ENCODE measurements at places on chromosomes 13 and 19. TPM values are rescaled to one million over a fixed set of nuclear protein-coding genes. Genes with fewer than 3 reads are reported as not detected.

GRCh38 chr19:48926909-48927308, 6.6 kb upstream of the DHDH start:
- peak; percentile 96 for DNase-seq

DNA sequence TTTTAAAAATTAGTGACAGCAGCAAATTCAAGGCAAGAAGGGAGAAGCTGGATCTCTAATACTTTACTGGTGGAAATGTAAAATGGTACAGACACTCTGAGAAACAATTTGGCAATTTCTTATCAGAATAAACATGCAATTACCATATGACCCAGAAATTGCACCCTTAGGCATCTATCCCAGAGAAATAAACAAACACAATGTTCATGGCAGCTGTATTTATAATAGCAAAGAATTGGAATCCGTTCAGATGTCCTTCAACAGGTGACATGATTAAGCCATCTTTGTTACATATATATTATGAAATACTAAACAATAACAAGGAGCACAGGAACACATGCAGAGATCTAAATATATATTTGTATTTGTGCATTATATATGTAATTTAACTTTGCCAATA, 756.5 kb downstream of the SLITRK1 start:
- no peak for DNase-seq

DNA sequence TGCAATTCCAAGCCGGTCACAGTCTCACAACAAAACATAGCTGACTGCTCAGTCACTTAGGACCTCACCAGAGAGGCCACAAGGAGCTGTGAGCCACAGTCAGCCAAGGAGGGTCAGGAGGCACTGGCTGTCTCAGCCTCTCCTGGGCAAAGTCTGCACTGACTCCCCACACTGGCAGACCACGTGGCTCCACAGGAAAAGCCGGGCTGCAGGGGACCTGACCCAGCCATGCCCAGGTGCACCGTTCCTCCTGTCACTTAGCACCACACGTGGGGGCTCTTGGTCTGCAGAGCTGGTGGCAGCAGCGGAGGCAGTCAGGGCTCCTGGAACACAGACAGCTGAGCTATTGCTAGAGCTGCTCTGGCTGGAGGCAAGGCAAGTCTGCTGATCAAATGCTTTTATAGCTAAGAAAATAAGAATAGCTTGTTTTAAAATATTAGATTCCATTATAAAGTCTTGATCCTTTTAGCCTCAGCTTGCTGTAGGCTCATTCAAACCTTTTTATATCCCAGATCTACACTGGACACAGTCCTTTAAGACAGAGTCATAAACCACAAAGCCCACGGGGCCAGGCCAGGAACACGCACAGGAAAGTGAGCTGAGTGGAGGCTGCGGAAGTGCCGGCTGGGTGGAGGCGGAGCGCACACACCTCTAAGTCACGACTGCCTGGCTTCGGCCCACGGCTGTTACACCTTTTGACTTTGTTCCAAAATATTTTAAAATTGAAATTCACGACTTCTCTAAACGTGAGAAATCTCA, 744.1 kb downstream of the UQCRFS1 start:
- peak; percentile 22 for DNase-seq

DNA sequence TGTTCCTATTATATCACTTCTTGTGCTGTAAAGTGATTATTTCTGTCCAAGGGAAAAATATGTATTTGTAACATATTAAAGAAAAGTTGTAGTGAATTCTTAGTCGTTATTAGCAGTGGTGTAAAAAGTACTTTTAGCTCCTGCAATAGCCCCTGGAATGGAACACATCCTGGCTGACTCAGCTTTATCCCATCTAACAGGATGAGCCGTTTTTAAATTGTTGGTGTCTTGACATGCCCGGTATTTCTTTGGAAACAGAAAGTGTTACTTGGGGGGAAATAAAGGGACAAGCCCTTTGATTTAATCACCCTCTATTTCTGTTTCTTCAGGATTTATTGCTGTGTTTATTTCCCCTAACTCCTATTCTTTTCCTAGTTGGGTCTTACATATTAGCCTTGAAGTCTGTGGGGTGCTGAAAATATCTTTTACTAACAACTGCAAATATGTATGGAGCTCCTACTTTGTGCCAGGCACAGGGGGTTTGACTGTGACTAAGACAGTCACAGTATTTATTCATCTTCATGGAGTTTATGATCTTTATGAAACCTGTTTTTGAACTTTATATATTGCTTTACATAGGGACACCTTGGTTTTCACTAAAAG, 17.9 kb downstream of the COG3 start:
- DNase-seq = peak; percentile 24

DNA sequence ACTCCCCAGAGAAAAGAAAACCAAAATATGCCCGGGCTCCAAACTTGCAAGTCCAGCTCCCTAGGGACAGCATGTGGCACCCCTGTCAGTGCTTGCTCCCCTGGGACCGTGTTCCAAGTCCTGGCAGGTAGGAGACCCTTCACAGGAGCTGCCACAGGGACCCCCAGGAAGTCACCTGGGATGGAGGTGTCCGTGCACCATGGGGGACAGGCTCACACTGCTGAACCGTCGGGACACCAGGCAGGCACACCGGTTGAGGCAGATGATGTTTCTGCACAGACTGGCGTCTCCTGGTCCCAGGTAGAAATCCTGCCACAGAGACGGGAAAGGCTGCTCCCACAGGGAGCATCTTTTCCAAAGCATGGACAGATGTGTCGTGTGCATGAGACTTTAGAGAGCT, 11.7 kb upstream of the PROZ start:
- no peak for DNase-seq

Gene KL
- total RNA-seq = 2.1 TPM

Gene ZNF433
- total RNA-seq = 16.1 TPM

Gene SELENOV
- total RNA-seq = not detected
